ENCODE measurements at places on chromosomes 5 and 9. TPM values are rescaled to one million over a fixed set of nuclear protein-coding genes. Genes with fewer than 3 reads are reported as not detected.

DNA sequence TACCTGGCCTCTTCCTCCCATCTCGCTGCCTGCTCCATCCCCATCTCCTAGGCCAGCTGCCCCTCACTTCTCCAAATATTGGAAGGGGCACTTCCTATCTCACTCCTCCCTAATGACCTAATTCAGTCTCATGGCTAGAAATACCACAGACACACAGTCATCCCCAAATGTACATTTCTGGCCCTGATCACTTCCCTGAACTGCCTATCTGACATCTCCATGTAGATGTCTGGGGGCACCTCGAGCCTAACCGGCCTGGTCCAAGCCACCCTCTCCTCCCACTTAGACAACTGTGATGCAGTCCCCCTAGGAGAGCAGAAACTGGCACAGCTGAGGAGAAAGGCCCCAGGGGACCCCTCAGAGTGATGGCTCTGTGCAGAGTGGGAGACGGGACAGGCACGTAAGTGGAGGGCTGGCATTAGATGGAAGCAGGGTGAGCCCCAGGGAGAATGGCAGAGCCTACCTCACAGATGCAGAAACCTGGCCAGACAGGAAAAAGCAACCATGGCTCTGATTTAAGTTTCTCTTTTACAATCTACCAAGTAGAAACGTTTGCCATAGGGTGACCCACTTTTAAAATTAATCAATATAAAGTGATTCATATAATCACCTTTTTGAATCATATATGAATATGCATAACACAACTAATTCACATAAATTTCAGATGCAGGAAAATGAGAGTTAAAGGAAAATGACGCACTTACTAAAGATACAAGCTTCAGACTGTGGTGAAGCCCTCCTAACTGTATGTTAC, 22.1 kb downstream of the CAMSAP1 start:
- no peak for DNase-seq

- no peak for DNase-seq
These were observed 68.3 kb upstream of the RGS7BP start for GRCh38 chr5:64437496-64437895.

SLC6A19 gene
- 56.2 TPM for polyA plus RNA-seq

SPATA9 gene
- 2.3 TPM for polyA plus RNA-seq

DNA sequence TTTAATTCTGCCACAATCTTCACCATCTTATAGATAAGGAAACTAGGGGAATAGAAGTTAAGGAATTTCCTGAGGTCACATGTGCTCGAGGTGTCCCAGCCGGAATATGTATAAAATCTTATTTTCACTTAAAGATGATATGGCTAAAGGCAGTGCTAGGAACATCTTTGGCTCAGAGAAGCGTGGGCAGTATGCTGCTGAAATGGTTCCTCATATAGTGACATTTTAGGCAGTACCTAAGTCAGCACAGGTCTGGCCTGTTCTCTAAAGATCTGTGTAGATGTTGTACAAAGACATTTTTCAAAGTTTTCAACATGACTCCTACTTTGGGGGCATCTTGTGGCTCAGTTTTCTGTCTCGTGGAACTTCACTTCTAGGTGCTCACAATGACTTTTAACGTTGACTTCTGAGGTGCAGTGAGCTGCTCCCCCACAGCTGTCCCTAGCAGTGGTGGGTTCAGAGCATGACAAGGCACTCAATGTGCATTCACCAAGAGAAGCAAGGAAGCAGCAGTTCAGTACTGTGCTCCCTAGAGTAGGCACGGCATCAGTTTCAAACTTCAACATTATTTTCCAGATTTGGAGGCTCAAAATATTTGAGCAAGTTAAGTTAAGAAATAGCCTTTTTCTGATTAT, 40.3 kb downstream of the TNFAIP8 start:
- no peak for DNase-seq

PDLIM7 gene
- polyA plus RNA-seq: 105 TPM

GGTA1 gene
- 6.6 TPM for polyA plus RNA-seq

DNA sequence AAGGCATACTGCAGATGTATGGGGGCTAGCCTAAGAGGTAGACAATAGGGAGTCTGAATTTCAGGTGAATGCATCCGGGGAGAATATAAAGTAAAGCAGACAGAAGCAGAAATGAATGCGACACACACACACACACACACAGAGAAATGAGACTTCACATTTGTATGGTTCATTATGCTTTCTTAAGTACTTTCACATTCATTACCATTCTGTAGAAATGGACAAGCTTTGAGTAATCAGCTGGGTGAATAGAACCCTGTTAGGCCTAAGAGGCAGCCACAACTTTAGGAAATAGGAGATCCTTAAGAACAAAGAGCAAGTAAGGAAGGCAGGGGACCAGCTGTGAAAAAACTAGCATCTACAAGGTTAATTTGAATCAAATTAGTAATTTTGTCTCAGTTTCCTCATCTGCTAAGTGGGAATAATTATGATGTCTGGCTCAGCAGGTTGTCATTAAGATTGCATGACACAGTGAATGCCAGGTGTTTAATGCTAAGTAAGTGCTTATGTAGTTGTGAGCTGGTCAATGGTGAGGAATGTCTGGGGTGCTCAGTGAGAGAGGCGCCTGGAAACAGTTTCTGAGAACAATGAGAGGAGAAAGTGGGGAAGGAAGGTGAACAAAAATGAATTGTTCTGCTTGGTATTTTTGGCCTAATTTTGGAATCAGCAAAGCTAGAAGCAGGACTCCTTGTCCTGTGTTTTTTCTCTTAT, 265.8 kb upstream of the CLINT1 start:
- no peak for DNase-seq

- no peak for DNase-seq
These were observed 206.0 kb upstream of the DMRTA1 start for GRCh38 chr9:22240619-22241018.

DNA sequence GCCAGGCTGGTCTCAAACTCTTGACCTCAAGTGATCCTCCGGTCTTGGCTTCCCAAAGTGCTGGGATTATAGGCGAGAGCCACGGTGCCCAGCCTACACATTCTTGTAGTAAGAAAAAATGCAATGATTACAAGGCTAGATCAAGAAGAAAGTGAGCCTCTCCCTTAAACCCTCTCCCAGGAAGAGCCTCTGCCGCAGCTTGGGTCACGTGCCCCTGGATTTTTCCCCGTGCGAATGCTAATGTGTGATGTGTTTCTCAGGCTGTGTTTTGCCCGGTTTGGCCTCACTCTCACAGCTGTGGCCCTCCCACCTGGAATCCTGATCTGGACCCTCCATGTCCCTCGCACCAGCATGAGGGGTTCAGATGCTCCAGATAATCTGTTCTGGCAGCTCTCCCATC, 6.9 kb downstream of the PLPP7 start:
- DNase-seq: no peak

PIP5KL1 gene
- polyA plus RNA-seq: 1.9 TPM

DNA sequence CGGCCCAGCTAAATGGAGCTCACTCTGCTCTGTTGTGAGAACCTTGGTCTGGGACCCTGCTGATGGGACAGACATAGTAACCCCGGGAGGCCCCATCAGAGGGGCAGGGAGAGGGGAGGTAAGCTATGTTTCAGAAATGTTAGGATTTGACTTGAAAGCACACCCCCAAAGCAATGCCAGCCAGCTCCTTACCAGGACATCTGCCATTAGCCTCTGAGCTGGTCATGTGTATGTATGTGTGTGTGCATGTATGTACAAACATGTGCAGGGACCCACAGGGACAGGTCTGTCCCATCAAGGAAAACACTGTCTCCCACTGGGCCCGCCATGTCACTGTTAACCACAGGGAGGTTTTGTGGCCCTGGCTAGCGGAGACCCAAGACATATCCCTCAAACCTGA, 14.5 kb downstream of the SLC22A4 start:
- no peak for DNase-seq

ANKRD55 gene
- polyA plus RNA-seq: 1.4 TPM

FBLL1 gene
- polyA plus RNA-seq: 0.26 TPM

DNA sequence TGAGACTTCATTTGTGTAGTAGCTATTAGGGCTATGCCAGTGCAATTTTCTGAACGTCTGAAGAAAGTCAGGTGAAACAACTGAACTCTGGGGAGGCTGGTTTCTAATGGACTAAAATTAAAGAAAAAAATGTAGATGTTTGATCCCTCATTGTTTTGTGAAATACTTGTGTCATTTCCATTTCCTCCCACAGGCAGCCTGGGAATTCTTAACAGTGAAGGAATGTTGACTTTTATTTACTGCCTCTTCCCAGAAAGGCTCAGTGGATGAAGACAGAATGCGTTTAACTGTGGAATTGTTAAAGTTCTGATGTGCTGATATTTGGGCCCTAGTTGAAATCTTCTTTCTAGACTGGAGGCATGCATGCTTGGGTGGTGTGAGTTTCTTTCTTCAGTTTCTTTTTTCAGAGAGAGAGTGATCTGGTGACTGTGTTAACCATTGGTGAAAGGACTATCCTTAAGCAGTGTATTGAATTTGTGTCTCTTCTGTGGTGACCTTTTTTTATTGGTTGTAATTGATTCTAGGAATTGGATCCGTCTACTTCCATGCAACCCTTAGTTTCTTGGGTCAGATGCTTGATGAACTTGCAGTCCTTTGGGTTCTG, 15.5 kb downstream of the ACER2 start:
- DNase-seq: no peak

TLR4 gene
- polyA plus RNA-seq: 9.9 TPM

GRCh38 chr5:162672061-162672460, 604.5 kb downstream of the GABRG2 start:
- no peak for DNase-seq

GRCh38 chr5:101278917-101279316, 375.8 kb upstream of the ST8SIA4 start:
- DNase-seq: no peak

- no peak for DNase-seq
These were observed 145.7 kb downstream of the ARHGAP26 start for GRCh38 chr5:142915813-142916424.

DNA sequence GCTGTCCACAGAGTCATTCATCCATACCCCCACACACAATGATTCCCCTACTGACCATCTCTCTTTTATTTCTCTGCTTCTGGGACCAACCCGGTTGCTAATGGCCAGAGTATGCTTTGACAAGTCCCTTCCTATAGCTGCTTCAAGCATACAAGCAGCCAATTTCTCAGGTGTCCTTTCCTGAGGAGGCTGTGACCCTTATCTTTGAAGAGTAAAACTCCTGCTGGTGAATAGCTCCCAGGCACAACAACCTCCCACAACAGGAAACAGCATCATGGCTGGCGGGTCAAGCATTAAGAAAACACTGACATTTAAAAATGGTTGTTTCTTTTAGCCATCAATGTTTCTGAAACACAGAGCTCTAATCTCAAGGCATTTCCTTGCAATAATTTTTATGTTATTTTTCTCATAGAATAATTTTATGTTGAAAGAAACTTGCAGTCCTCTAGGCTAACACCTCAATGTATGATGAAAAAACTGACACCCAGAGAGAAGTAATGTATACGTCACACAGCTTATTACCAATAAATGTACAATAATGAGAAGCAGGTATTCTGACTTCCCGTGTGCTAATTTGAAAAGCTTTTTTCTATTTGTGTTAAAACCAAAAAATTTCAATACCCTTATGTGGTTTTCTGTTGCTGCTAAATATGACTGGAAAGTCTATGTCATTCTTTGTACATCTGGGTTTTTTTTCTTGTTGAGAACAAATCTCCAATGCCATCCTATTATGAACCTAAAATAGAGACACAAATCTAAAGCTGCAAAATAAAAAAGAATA, 7.5 kb upstream of the PAM start:
- DNase-seq: no peak

GRCh38 chr9:18007621-18008020, 428.8 kb downstream of the SH3GL2 start:
- no peak for DNase-seq

- no peak for DNase-seq
These were observed 44.8 kb downstream of the PAPPA start for GRCh38 chr9:116198344-116198743.

DNA sequence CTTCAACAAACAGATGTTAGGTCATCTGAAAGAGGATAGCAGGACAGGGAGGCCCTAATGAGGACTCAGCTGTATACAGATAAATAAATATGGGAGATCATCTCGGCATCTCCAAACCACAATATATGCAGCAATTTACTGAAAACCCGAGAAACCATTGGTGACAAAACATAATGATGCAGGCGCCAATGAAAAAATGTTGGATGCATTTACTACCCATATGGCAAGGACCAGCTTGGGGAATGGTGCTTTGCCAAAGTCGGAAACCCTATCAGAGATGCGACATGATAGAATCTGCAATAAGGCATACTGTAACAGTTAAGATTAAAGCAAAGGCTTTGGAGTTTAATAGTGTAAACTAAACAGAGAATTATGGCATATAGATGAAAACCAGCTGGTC, 92.0 kb downstream of the SNCAIP start:
- DNase-seq: no peak

DNA sequence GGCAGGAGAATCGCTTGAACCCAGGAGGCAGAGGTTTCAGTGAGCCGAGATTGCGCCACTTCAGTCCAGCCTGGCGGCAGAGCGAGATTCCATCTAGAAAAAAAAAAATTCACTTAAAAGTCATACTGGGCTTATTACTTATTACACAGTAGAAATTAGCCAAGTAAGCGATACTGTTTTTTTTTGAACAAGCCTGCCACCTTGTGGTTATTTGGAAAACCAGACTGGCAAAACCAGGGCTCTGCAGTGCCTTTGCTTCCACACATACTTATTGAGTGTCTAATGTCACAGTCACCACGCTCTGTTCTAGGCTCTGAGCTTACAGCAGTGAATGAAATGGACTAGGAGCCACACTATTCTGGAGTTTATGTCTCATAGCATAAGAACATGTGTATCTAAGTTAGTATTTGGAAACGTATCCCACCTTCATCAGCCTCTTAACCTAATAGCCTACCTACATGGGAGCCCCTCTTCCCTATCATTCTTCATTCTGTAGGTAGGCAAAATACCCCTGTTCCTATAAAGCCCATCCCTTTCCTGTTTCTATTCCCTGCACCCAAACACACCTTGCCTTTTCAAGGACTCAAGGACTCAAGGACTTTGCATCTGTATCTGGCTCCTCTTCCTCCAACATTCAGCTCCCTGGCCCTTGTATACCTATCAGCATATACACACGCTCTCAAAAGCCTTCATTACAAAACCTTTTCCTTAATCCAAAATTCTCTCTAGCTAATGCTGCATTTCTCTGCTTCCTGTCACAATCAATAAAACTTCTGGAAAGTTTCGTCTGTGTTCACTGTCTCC, 13.9 kb upstream of the BASP1 start:
- no peak for DNase-seq

SMAD5 gene
- 73.1 TPM for polyA plus RNA-seq

DNA sequence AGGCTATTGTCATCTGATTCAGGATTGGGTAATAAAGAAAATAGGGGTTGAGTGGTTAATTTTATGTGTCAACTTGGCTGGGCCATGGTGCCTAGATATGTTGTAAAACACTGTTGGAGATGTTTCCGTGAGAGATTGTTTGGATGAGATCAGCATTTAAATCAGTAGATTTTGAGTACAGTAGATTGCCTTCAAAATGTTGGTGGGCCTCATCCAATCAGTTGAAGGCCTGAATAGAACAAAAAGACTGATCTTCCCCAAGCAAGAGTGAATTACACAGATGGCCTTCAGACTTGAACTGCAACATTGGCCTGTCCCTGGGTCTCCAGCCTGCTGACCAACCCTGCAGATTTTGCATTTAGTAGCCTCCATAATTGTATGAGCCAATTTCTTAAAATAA, 401.3 kb upstream of the KIF2A start:
- DNase-seq: no peak
